Right lobe of liver (tissue), 6 donors: ENCODE measurements at places on chromosomes 12 and 14.
A peak's percentile ranks its signal among the peaks of the same experiment; 100 is the strongest.

GRCh38 chr14:104304451-104305351 lies 166.3 kb downstream of the KIF26A start:
- DNase-seq = peak; percentile 46
- no peak overlapping the region for H3K4me3 ChIP-seq
- no peaks in the 10 kb centered on the region for H3K4me1 ChIP-seq
- no peak overlapping the region for H3K27ac ChIP-seq
- H3K27me3 ChIP-seq = no peaks in the 10 kb centered on the region
- H3K36me3 ChIP-seq = no peaks in the 10 kb centered on the region

GRCh38 chr14:92121207-92121669 lies 268 bp downstream of the NDUFB1 start:
- H3K36me3 ChIP-seq = no peaks in the 10 kb centered on the region
- H3K27me3 ChIP-seq = no peaks in the 10 kb centered on the region
- H3K4me3 ChIP-seq = peak overlapping the region; percentile 93
- peaks cover 11% of the 10 kb centered on the region for H3K4me1 ChIP-seq
- peak overlapping the region; percentile 93 for H3K27ac ChIP-seq

- H3K27ac ChIP-seq = no peak overlapping the region
- no peaks in the 10 kb centered on the region for H3K36me3 ChIP-seq
- no peaks in the 10 kb centered on the region for H3K4me1 ChIP-seq
- no peaks in the 10 kb centered on the region for H3K27me3 ChIP-seq
- no peak overlapping the region for H3K4me3 ChIP-seq
- peak; percentile 40 for DNase-seq
These were observed 292.9 kb downstream of the BMP4 start for GRCh38 chr14:53663709-53664108.

DNA sequence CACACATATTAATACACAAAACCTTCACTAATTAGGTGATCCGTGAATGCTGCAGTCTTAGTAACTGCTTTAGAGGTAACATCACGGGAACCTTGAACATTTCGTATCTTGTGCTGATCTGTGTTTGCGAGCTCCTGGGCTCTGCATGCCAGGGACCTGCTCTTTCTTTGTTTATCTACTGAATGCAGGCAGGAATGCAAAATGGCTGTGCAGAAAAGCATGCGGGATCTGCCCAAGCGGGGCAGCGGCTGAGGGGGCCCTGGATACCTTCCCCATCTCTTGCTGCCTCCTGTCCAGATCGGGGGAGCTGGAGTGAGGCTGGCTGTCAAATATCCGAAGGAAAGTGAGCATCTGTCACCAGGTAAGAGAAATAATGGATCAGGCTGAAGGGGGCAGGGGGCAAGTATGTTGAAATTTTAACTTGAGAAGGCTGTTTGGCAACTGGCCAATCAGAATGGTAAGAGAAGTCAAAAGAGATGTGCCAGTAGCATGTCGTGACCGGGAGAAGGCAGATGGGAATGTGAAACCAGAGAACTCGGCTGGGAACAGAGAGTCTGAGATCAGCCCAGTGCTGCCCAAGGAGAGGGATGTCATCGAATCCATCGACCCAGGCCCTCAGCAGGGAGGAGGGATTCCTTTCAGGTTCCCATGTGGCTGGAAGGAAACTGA lies 191.4 kb downstream of the TTC7B start:
- no peaks in the 10 kb centered on the region for H3K27me3 ChIP-seq
- no peak overlapping the region for H3K4me3 ChIP-seq
- no peak for DNase-seq
- H3K27ac ChIP-seq = no peak overlapping the region

- no peak overlapping the region for H3K27ac ChIP-seq
- no peaks in the 10 kb centered on the region for H3K4me1 ChIP-seq
- no peak for DNase-seq
- no peaks in the 10 kb centered on the region for H3K27me3 ChIP-seq
These were observed 158.3 kb downstream of the ADGRD1 start for GRCh38 chr12:131112021-131112420.

- H3K4me1 ChIP-seq = no peaks in the 10 kb centered on the region
- DNase-seq = no peak
- H3K27ac ChIP-seq = no peak overlapping the region
- H3K36me3 ChIP-seq = no peaks in the 10 kb centered on the region
These were observed 5.5 kb upstream of the PRIMA1 start for GRCh38 chr14:93793555-93794324.

GRCh38 chr12:53664191-53664590 lies 11.7 kb downstream of the ATP5MC2 start:
- peaks cover 16% of the 10 kb centered on the region for H3K4me1 ChIP-seq
- no peaks in the 10 kb centered on the region for H3K36me3 ChIP-seq
- H3K27me3 ChIP-seq = no peaks in the 10 kb centered on the region
- DNase-seq = no peak
- H3K4me3 ChIP-seq = no peak overlapping the region

GRCh38 chr12:111189792-111190191 lies 179.1 kb downstream of the PHETA1 start:
- H3K27me3 ChIP-seq = no peaks in the 10 kb centered on the region
- no peaks in the 10 kb centered on the region for H3K4me1 ChIP-seq
- H3K36me3 ChIP-seq = no peaks in the 10 kb centered on the region
- no peak overlapping the region for H3K27ac ChIP-seq
- no peak for DNase-seq

- H3K4me1 ChIP-seq = peaks cover 16% of the 10 kb centered on the region
- H3K36me3 ChIP-seq = no peaks in the 10 kb centered on the region
- no peak for DNase-seq
- H3K27me3 ChIP-seq = no peaks in the 10 kb centered on the region
- no peak overlapping the region for H3K27ac ChIP-seq
These were observed 46.5 kb downstream of the ELK3 start for GRCh38 chr12:96240656-96241055.

- peaks cover 3% of the 10 kb centered on the region for H3K27me3 ChIP-seq
- H3K4me3 ChIP-seq = no peak overlapping the region
- no peak overlapping the region for H3K27ac ChIP-seq
- DNase-seq = no peak
These were observed 1.2 kb upstream of the DDN start for GRCh38 chr12:49000346-49000745.

GRCh38 chr12:89618113-89618862 lies 90.3 kb downstream of the ATP2B1 start:
- H3K4me1 ChIP-seq = no peaks in the 10 kb centered on the region
- no peaks in the 10 kb centered on the region for H3K36me3 ChIP-seq
- no peak for DNase-seq
- no peaks in the 10 kb centered on the region for H3K27me3 ChIP-seq
- H3K4me3 ChIP-seq = no peak overlapping the region

DNA sequence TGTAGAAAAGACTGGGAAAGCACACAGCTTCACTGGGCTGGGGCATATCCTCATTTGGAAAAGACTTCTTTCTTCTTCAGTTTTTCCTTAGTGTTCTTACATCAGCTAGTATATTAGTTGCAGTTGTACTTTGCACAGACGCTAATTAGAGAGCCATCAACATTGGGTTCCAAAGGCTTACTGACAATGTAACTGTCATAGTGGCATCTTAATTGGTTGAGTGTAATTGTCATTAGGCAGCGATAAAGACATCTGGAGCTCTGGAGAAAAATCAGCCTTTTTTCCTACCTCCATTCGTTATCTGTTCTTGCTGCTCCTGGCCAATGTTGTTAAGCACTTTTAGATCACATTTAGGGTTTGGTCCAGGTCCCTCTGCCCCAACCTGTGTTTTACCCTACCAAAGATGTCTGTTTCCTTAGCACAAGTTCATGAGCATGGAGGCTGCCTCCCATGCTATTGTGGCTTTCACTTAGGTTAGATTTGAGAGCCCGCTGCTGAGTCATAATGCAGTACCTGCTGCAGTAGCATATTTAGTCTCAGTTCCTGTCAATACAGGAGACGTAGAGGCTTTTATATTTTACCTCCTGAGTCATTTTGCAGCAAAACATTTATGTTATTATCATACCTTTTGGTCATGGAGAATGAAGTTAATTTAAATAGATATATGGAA lies 49.2 kb downstream of the FBXW8 start:
- H3K36me3 ChIP-seq = no peaks in the 10 kb centered on the region
- no peaks in the 10 kb centered on the region for H3K27me3 ChIP-seq
- DNase-seq = no peak
- H3K4me3 ChIP-seq = no peak overlapping the region
- H3K4me1 ChIP-seq = no peaks in the 10 kb centered on the region

GRCh38 chr14:104244221-104245011 lies 106.0 kb downstream of the KIF26A start:
- H3K27ac ChIP-seq = no peak overlapping the region
- DNase-seq = no peak
- H3K27me3 ChIP-seq = no peaks in the 10 kb centered on the region
- H3K36me3 ChIP-seq = no peaks in the 10 kb centered on the region
- no peak overlapping the region for H3K4me3 ChIP-seq

GRCh38 chr14:98957211-98958047 lies 314.6 kb downstream of the BCL11B start:
- no peaks in the 10 kb centered on the region for H3K4me1 ChIP-seq
- no peak for DNase-seq
- H3K27ac ChIP-seq = no peak overlapping the region
- H3K4me3 ChIP-seq = no peak overlapping the region

- no peak for DNase-seq
- no peaks in the 10 kb centered on the region for H3K4me1 ChIP-seq
- H3K36me3 ChIP-seq = no peaks in the 10 kb centered on the region
- no peaks in the 10 kb centered on the region for H3K27me3 ChIP-seq
- H3K4me3 ChIP-seq = no peak overlapping the region
- H3K27ac ChIP-seq = no peak overlapping the region
These were observed 392.3 kb upstream of the ATXN7L3B start for GRCh38 chr12:74145328-74145727.

DNA sequence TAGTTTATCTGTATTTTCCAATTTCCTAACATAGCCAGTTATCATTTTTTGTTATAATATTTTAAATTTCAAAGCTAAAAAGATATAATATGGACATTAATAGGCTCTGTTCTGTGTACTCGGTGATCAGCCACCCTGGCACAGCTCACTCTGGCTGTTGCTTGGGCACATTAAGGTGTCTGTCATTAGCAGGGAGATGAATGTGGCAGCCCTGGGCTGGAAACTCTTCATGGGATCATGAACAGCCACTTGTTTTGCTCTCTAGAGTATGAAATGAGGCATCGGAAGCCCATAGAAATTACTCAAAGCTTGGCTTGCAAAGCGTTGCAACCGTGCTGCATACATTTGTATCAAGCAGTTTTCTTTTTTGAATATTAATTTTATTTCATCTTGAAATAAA lies 233.2 kb downstream of the DACT1 start:
- no peak overlapping the region for H3K4me3 ChIP-seq
- H3K4me1 ChIP-seq = no peaks in the 10 kb centered on the region
- H3K36me3 ChIP-seq = no peaks in the 10 kb centered on the region
- DNase-seq = no peak
